ENCODE measurements at places on chromosomes 2 and 18.

DNA sequence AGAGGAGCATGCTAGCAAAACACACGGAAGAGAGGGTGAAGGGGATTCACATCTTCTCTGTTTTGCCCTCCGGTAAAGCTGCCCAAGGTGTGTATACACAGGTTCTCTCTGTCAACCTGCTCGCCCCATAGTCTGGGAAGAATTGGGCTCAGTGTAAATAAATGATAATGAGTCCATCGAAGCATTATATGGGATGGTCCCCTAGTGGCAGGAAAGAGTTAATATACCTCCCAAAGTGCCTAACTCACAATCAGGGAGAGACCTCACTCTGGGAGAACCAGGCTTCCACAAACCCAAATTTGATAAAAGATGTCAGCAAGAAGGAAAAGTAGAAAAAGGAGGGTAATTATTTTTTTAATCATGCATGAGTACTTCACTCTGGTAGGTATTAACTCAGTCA lies 262.2 kb upstream of the ZNF521 start:
- no peak for DNase-seq

DNA sequence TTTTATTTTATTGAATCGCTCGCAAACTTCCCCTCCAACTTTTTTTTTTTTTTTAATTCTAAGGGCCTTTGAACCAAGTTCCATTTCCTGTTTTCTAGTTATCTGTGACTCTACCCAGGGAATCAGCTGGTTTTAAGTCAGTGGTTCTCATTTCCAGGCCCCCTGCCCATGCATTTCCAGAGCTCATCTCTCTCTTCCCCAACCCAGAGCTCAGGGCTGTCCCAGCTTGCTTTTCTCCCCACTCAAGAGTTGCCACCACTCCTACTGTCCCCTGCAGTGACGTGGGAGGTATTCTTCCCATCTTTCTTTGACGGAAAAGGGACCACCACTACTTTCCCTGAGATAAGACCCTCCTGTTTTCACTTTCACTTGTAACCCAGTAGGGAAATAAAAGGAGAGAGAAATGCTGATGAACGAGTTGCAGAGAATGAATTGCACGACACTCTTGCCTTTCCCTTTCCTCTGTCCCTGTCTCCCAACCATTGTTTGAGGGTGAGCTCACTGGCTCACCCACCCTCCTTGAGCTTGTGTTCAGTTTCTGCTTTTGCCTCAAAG lies 42.1 kb downstream of the TET3 start:
- DNase-seq = no peak

- no peak for DNase-seq
Observed at GRCh38 chr2:232376260-232376659, 2.3 kb upstream of the ALPP start.

- no peak for DNase-seq
Observed at GRCh38 chr2:148674063-148675020, 29.8 kb downstream of the EPC2 start.

GRCh38 chr18:54147439-54147838 lies 77.0 kb downstream of the MBD2 start:
- DNase-seq = no peak

GRCh38 chr18:24219561-24220317 lies 80.9 kb downstream of the CABYR start:
- DNase-seq = no peak

GRCh38 chr2:60507211-60507965 lies 46.1 kb downstream of the BCL11A start:
- DNase-seq = no peak

GRCh38 chr2:26347286-26347865 lies 787 bp upstream of the ADGRF3 start:
- DNase-seq = no peak

DNA sequence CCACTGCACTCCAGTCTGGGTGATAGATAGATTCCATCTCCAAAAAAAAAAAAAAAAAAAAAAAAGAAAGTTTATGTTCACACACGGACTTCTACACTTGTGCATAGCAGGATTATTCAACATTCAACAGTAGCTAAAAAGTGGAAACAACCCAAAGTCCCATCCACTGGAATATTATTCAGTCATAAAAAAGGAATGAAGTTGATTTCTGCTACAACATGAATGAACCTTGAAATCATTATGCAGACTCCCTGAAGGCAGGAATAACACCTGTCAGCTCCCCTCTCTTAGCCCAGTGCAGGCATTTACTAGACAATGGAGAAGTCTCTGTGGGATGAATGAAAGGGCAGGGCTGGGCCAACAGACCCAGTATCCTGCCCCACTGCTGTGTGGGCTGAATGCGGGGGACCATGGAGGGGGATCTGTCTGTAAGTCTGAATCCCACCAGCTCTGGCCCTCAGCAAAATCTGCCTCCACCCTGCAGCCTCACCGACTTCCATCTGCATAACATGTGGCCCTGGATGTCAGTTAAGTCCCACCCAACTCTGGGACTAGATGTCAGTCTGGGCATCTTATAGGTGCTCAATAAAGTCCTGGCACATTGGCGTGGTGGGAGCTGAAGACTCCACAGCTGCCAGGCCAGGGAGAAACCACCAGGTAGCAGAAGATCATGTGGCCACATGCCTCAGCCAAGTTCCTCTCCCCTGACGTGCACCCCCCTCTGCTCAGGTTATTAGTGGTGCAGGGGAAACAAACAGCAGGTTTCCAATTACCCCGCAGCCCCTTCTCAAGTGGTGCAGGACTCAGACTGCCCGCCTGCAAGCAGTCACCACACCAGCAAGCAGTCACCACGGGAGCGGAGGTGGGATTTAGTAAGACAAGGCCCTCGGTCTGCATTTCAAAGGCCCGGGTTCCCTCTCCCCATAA lies 8.9 kb downstream of the ZFP36L2 start:
- no peak for DNase-seq

GRCh38 chr18:47179520-47179919 lies 3.4 kb upstream of the IER3IP1 start:
- DNase-seq = no peak

DNA sequence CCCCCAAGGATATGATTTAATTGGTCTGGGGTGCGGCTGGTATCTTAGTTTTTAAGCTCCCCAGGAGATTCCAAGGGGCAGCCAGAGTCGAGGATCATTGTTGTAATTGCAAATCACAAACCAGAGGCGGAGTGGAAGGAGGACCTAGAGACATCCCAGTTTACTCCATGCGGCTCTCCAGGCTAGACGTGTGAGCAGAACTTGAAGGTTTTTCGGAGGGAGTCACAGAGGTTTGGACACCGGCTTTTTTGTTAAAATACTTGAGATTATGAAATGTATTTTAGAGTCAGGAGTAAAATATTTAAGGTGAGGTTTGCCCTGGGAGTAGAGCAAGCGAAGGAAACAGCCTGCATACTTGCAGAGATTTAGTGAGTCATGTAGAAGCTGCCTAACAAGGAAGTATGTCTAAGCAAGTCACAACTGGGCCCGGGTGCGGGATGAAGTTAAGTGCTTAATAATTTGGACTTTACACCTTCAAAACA lies 39.5 kb downstream of the TGOLN2 start:
- no peak for DNase-seq

DNA sequence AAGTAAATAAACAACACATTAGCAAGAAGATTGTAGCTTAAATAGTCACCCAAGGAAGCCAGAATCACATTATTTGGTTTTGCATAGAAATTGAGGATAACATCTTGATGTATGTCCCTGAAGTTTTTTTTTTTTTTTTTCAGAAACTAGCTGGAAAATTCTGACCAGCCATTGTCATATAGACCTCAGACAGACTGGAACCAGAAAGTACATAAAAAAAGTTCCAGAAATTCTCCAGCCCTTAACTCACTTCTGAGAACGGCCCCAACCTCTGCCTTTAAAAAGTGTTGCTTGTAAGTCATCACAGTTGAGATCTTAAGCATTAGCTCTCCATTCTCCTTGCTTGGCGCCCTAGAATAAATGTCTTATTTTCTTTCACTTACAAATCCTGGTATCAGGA lies 350.5 kb downstream of the CCDC85A start:
- no peak for DNase-seq

DNA sequence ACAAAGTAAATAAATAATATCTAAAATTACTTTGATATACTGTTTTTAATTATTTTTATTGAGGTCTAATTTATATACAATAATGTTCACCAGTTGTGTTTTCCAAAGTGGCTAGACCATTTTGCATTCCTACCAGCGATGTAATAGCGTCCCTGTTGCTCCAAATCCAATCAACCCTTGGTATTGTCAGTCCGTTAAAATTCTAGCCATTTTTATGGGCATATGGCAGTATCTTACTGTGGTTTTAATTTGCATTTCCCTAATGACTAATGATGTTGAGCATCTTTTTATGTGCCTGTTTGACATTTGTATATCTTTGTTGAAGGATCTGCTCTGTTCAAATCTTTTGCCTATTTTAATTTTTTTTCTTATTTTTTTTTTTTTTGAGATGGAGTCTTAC lies 185.0 kb downstream of the PRPF40A start:
- no peak for DNase-seq

GRCh38 chr2:240302041-240302440 lies 133.4 kb upstream of the GPC1 start:
- DNase-seq = no peak

- no peak for DNase-seq
Observed at GRCh38 chr18:14285053-14285452, 152.8 kb upstream of the ZNF519 start.

GRCh38 chr2:67839242-67839641 lies 223.6 kb downstream of the C1D start:
- no peak for DNase-seq

GRCh38 chr2:203782262-203782976 lies 76.0 kb downstream of the CD28 start:
- DNase-seq = peak; percentile 3

GRCh38 chr2:3427272-3427671 lies 47.8 kb downstream of the TRAPPC12 start:
- DNase-seq = no peak

GRCh38 chr2:76008001-76008702 lies 297.4 kb upstream of the GCFC2 start:
- DNase-seq = no peak

DNA sequence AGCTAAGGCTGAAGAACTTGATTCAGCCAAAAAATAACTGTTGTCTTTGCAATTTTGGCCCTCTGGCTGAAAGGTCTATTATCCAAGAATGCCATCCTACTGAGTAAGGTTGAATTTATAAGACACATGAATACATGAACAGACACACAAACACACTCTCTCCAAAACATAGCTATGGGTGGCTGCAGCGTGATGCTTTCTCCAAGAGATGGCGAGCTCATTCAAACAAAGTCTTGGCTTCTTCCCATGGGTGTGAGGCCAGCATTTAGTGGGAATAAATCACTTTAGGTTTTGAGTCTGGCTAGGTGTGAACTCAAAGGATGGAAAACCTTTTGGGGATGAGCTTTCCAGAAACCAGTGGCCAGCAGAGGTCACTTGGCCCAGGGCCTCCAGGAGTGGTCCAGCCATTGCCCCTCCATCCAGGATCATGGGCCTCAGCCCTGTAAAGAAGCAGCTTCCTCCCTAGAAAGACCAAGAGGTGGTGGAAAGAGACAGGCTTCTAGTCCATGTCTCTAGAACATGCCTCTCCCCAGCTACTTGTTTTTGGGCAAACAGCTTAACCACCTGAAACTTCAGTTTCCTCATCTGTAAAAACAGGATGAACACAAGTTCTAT lies 11.0 kb upstream of the OSR1 start:
- no peak for DNase-seq

- DNase-seq = no peak
Observed at GRCh38 chr2:145851730-145852129, 1331.8 kb upstream of the ZEB2 start.

- no peak for DNase-seq
Observed at GRCh38 chr2:134634054-134634753, 84.6 kb downstream of the TMEM163 start.

DNA sequence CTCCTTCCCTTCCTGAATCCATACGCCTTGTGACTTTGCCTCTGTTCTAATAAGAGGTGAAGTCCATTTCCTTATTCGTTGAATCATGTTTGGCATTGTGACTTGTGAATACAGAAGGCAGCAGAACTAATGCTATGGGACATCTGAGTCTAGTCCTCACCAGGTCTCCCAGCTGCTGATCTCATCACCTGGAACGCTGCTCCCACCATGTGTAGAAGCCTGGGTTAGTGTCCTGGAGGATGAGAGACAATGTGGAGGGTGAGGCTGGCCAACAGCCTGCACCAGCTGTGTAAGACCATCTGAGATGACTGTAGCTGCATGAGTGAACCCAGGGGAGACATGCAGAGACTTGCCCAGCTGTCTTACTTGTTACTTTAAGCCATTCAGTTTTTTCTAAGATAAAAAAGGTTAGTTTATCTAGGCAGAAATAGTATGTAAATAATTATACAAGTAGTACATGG lies 3.5 kb upstream of the HAAO start:
- DNase-seq = no peak

DNA sequence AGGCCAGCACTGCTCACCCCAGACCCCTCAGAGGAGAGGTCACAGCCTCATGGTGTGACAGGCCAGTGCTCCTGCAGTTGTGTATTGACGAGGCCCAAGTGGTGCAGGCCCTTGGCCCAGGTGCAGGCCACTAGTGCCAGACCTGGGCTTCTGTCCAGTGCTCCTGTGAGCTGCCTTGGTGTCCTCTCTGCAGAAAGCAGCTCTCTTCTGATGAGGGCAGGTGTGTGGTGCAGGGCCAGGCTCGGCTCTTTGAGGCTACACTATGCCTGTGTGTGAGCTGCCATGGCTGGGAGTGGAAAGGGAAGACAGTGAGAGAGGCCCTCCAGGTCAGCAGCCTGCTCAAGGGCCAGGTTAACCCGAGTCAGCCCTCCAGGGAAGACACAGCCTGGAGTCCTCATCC lies 17.1 kb downstream of the EHD3 start:
- no peak for DNase-seq

- DNase-seq = no peak
Observed at GRCh38 chr18:68121826-68122225, 593.1 kb downstream of the TMX3 start.

- no peak for DNase-seq
Observed at GRCh38 chr18:67402543-67402942, 114.0 kb downstream of the DSEL start.

DNA sequence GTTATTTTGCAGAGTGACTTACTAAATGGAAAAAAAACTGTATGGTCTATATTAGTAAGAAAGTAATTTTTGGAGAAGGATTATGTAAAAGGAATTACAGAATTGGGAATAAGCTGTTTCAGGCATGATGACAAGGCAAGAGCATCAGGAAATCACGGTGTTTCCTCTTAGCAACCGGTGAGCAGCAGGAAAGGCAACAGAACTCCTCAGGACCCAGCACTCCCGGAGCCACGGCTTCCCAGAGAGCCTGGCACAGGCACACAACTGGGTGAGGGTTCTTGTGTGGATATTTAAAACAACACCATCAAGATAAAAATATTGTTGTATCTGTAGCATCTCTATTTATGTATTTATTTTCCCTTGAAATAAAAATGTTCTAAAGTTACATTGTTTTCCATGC lies 34.4 kb downstream of the CYP27C1 start:
- DNase-seq = no peak

- DNase-seq = no peak
Observed at GRCh38 chr18:60172030-60172429, 200.5 kb downstream of the MC4R start.

GRCh38 chr2:54499661-54500060 lies 43.5 kb downstream of the SPTBN1 start:
- DNase-seq = no peak

Measured in GDM1 (cell line).